ENCODE measurements at places on chromosomes 5 and 9. TPM values are rescaled to one million over a fixed set of nuclear protein-coding genes. Genes with fewer than 3 reads are reported as not detected.

DNA sequence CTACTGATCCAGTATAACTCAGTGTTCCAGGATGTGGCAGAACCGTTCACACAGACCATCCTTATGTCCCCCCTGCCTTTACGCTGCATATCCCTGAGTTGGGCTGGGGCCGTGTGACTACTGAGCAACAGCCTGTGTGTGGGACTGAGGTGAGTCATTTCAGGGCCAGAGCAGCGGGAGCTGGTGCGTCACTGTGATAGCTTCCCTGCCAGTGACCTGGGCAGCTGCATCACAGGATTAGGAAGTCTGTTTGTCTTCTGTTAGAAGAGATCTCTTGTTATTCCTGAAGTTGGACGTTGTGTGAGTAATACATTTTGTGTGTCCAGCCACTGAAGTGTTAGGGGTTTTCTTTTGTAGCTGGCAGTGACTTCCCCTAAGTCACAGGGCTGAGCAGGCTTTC lies 35.6 kb downstream of the TPPP start:
- no peak for DNase-seq

DNA sequence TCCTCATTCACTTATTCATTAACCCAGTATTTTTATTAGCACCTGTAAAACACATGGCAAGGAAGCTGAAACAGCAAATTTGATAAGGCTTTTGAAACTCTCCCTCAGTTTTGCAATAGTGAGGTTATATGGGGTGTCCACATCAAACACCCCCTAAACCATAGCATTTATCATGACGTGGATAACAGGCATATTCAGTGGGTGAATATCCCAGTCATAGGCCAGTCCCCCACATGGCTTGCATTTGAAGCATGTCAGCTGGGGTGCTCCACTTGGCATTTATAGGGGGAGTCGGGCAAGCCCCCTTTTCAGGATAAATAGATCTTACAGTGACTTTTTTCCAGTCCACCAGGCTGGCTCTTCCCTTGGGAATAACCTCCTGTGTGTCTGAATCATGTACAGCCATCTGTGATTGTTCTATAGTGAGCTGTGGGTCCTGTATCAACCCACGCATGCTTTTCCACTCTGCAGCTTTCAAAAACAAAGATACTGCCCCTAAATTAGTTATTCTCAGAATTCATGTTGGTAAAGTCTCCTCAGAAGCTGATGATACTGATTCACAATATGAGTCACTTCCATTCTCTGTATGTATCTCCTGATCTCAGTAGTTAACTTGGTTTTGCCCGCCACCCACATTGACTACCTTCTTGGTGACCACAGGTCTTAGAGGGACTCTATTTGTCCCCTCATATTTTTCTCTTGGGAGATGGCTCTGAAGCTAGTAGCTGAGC lies 84.4 kb upstream of the SPIN1 start:
- no peak for DNase-seq

GRCh38 chr5:131679911-131680310 lies 44.9 kb upstream of the RAPGEF6 start:
- DNase-seq = no peak

DNA sequence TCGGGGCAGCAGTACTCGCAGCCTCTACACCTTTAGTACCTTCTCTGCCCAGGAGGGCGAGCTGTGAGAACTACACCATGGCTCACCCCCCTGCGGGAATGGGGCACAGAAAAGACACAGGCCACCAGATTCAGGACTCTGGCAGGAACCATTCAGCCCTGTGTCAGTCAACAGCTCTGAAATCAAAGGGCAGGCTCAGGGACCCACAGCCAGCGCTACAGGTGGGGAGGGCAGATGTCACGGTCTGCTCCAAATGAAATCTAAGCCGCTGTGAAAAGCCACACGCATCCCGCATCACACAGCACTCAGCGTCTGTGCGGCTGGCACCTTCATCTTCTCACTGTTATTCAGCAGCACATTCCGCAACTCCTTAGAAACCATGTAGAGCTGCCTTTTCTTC lies 27.9 kb downstream of the NSUN2 start:
- no peak for DNase-seq

DNA sequence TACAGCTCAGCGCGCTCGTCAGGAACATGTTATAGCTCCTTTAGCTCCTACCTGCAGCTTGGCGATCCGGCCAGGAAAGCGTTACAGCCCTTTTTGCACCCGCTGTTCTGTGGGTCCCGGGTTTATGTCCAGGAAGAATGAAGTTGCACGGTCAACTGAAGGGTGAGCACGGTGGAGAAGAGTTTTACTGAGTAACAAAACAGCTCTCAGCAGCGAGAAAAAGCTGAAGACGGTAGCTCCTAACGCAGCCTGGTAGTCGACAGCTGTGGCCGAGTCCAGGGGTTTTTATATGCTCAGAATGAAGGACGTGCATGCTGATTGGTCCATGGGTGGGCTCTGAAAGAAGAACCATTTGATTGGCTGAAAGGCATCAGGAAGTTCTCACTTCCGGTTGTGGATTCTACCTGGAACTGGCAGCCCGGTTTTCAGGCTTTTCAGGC lies 1830.1 kb upstream of the NUDT12 start:
- DNase-seq = peak; percentile 70

GRCh38 chr5:148998174-148998797 lies 64.6 kb downstream of the SH3TC2 start:
- DNase-seq = peak; percentile 54

- DNase-seq = no peak
These were observed 100.4 kb downstream of the TRIM36 start for GRCh38 chr5:115069087-115069968.

- peak; percentile 71 for DNase-seq
These were observed 518 bp downstream of the UBE2B start for GRCh38 chr5:134371834-134372340.

Gene BNC2
- total RNA-seq = 2.9 TPM

Gene KCTD16
- total RNA-seq = 0.33 TPM

Gene PBX3
- 12.0 TPM for total RNA-seq

Gene PCDHAC2
- 3.4 TPM for total RNA-seq

Gene CAMK2A
- total RNA-seq = 0.13 TPM

Gene HTR4
- total RNA-seq = not detected

Gene GCNT4
- 1.4 TPM for total RNA-seq

Gene IL5
- total RNA-seq = not detected

Gene IL3
- not detected for total RNA-seq

Gene CD14
- total RNA-seq = 0.35 TPM

Gene TRPM3
- total RNA-seq = 0.26 TPM
